ENCODE measurements at places on chromosomes 3 and 15. TPM values are rescaled to one million over a fixed set of nuclear protein-coding genes. Genes with fewer than 3 reads are reported as not detected.

Gene TEX9
- total RNA-seq: 12.2 TPM

Gene DLG1
- total RNA-seq: 119 TPM

GRCh38 chr15:41513506-41514227 is at the start of gene LTK:
Gene LTK, minus strand, starts transcription at chr15:41513827. Its CDS starts 118 bp downstream, at chr15:41513709.
- DNase-seq: no peak

DNA sequence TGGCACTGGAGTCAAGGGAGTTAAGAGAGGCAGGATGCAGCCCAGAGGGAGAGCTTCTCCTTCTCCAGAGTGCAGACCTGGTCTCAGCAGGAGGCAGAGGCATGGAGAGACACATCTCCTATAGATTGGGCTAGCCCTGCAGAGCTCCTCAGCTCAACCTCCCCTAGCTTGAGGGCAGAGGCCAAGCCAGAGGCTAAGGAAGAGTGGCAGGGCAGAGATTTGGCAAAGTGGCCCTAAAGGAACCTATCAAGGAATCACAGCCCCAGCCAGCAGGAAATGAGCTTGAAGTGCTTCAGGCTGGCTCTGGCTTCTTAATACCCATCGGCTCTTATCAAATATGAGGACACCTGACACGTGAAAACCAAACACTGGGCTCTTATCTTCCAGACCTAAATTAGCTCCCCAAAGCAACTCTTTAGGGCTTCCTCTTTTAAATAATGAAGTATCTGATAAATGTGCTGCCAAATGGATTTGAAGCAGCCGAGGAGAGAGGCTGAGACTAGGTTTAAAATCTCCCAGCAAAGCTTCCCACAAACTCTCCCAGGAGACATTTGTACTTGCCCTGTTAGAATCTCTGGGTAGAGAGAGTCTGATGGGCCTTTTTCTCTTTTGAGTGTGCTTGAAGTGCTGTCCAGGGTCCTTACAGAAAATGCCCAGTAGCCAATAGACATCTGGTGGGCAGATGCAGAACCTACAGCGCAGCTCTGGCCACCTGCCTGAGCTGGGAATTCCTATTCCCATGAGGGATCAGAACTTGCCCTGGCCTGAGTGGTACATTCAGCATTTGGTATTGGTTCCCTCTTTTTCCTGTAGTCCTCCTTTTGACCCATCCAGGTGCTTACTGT is 271.4 kb downstream of the CLSTN2 start:
- no peak for DNase-seq

DNA sequence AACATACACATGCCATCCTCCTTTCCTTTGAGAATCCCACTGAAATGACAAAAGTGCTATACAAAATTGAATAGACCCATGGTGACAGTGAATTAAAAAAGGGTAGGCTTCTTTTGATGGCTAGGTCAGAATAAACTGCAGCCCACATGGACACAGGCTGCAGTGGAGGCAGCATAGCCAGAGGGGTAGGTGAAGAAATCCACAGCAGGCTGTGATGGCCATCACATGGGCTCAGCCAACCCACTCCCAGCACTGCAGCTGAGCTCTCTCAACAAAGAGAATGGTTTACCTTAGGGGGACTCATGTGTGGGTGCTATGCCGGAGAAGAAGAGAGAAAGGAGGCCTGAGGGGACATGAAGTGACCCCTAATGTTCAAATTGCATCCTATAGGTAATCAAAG is 331.1 kb downstream of the CHST2 start:
- no peak for DNase-seq

- no peak for DNase-seq
Observed at GRCh38 chr15:90487186-90487585, 42.5 kb upstream of the CRTC3 start.
